ENCODE measurements at places on chromosomes 2 and 18.

DNA sequence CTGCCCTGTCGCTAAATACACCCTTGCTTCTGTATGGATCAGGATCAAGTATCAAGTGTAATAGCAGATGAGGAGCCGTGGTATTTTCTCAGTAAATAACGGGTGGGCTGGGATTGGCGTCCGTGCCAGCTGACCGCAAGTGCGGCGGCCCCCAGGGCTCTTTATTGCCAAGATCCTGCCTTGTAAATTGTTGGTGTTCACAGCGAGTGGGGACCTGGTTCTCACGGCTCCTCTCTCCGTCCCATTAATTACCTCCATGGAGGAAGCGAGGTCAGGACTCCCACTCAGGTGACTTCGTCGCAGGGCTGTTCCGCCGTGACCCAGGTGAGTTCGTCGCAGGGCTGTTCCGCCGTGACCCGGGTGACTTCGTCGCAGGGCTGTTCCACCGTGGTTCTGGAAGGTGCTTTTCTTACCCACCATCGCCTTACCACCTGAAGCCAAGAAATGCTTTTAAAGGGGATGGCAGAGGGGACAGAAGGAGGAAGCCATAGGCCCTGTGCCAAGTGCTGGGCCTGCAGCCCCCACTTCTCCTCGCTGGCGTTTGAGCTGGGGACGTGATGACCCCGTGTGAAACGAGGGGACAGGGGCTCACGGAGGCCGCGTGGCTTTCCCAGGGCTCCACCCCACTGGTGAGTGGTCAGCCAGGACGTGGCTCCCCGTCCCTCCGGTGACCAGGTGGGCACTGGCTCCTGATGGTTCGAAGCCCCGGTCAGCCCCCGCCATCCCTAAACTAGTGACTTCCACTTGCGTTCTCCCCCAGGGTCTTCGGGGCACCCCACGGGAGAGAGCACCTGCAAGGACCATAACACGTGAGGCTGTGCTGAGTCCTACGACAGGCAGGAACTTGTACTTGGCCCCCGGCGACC, 118.4 kb downstream of the TWIST2 start:
- DNase-seq: no peak

DNA sequence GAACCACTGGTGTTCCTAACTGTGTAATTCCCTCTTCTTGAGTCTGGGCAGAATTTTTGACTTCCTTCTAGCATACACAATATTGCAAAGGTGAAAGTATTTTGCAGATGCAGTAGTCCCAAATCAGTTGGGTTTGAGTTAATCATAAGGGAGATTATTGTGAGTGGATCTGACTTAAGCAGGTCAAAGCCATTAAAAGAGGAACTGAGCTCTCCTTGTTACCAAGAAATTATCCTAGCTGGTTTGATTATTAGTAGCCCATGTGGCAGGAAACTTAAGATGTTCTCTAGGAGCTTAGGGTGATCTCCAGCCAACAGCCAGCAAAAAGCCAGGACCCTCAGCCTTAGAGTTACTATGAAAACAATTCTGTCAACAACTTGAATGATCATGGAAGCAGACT, 221.8 kb downstream of the RPIA start:
- no peak for DNase-seq

GRCh38 chr2:71609029-71609428, 155.7 kb downstream of the DYSF start:
- no peak for DNase-seq

DNA sequence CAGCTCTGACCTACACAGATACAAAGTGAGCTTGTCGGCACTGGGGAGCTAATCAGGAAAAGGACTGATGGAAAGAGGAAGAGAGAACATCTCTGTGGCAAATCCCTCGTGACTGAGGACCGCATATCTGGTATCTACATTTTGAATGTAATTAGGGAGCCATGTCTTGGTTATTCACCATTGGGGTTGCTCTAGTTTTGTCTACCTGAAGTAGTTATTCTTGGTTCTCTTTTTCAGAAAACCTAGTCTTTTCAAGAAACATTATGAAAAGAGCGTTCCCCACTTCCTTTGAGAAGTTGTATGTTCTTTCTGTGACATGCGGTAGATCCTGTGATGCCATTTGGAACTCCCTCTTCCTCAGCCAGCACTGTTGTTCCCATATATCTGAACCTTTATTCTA, 104.4 kb downstream of the DOCK10 start:
- DNase-seq: no peak

DNA sequence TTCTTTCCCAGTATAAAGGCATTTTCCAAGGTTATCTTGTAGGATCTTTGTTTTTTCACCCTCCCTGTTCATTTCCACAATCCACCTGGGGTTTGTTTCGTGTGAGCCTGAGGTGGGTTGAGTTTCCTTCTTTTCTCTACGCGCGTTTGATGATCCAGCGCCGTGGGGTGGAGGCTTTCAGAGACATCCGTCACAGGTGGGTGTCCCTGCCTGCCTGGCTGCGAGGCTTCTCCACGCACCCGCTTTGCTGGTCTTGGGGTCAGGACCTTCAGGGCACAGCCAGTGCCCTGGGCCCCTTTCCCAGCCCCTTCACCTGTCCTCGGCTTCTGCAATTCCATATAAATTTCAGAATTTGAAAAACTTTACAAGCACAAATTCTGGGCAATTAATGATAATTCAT, 109.0 kb upstream of the ALKAL2 start:
- DNase-seq: no peak

GRCh38 chr2:2516386-2516785, 185.3 kb upstream of the MYT1L start:
- DNase-seq: no peak

DNA sequence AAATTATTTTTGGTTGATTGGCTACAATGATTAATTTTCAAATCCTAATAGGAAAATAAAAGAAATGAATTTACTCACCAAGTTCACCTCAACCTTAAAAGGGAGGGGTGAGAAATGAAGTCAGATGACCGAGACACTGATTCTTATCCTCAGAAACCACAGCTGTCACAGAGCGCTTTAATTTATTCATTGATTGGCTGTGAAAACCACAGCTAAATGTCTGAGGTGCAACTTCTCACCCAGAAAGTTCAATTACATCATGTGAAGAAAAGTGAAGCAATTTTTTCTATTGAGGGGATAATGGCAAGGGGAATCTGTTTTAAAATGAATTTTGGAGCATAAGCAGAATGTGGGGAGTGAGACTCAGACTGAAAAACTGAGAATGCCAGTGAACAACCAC, 128.4 kb downstream of the RNF152 start:
- DNase-seq: no peak

- no peak for DNase-seq
Measured at GRCh38 chr2:104848526-104848925, 5.4 kb upstream of the POU3F3 start.

DNA sequence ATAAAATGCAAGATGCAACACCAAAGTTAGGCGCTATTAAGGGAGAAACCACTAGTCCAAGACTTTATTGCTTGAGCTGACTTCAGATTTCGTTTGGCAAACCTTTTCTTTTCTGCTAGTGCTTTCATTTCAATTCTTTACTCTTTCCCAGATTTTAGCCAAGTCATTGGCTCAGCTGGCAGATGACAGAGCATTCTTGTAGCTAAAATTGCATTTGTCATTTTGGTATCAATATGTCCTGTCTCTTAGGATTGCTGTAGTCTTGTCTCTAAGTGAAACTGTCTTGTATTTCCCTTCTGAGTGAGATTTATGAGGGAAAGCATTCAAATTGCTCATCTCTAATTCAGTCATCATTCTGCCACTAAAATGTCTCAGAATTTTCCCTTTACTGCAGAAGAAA, 335.1 kb downstream of the METTL4 start:
- no peak for DNase-seq

- DNase-seq: no peak
Measured at GRCh38 chr18:48324651-48325050, 84.5 kb downstream of the ZBTB7C start.

DNA sequence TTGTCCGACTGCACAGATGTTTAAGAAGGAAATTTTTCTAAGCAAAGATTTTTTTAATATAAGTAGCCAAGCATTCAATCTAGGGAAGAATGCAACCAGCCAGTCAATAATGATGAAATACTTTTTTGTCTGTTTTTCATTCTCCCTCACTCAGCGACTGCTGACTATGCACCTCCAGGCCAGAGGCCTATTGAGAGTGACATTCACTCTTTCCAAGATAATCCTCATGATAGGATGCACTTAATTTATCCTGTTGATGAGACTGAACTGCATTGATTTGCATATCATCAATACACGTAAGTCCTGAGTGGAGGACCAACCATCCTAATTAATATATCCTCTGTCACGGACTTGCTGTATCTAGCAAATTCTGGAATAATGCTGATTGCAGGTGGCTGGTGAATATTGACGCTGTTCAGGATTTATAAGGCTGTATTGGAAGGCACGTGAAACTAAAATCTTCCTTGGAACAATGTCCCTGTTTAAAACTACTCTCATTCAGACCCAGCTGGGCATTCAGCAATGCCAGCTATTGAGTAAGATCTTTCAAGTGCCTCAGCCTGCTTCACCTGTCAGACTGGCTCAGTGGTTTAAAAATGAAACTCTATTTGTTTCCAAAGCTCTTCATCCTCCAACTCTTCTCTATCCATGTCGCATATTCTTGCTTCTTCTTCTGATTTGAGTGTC, 142.2 kb downstream of the MAP2 start:
- DNase-seq: no peak

GRCh38 chr2:113133704-113134598, 6.6 kb downstream of the IL1RN start:
- DNase-seq: no peak

DNA sequence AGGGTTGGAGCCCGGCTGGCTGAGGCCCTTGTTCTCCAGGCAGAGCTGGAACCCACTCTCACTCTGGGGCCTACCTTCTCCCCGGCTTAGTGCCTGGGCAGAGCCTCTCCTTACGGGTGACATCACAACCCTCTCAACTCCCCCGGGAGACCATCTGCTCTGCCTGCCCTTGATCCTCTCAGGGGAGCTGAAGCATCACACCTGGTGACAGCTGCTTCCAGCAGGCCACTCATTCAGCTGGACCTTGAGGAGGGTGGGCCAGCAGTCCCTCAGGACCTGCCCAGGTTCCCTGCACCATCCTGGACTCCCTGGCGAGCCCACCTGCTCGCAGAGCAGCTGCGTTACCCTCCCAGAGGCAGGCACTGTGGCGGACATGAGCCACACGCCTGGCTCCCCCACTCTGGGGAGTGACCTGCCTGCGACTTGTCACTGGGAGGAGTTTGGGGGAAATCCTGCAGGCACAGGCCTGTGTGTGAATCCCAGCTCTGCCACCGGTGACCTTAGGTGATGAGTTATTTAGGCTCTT, 13.1 kb downstream of the HS6ST1 start:
- DNase-seq: peak; percentile 52

DNA sequence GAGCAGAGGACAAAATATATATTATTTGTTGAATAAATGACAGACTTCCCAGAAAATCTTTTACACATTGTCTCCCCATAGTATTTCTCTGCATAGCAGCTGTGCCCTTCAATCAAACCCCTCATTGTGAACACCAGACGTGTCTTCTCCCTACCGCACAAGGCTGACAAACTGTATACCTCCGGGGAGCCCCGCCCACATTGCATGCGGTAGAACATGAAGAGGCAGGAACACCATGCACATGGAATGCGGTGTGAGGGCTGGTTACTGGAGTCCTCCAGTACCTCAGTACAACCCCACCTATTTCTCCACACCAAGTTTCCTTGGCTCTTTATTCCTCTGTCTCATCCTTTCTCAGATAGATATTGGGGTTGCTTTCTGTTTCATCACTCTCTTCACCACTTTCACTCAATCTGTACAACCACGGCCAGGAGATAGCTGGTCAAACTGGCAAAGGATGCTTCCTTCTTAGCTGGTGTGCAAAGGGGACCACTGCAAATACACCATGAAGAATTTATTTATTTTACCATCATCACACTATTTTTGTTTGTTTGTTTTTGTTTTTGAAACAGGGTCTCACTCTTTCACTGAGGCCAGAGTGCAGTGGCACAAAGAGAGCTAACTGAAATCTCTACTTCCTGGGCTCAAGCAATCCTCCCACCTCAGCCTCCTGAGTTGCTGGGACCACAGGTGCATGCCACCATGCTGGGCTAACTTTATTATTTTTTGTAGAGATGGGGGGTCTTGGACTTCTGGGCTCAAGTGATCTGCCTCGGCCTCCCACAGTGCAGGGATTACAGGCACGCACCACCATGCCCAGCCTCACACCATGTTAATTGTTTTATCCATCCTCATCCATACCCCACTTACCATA, 2.3 kb upstream of the NBAS start:
- no peak for DNase-seq

DNA sequence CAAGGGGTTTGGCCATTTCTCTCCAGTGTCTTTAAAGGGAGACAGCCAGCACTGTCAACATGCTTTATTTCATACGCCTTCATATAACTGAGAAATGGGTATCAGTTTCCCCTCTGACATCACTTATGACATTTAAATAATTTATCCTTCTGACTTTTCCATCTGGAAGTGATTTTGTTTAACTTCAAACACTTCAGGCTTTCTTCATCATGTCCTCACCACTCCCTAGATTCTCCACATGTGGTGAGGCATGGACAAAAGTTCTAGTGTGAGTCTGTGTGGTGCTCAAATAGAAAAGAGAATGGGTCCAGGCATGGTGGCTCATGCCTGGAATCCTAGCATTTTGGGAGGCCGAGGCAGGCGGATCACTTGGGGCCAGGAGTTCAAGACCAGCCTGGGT, 158.6 kb downstream of the TXNL1 start:
- DNase-seq: no peak

DNA sequence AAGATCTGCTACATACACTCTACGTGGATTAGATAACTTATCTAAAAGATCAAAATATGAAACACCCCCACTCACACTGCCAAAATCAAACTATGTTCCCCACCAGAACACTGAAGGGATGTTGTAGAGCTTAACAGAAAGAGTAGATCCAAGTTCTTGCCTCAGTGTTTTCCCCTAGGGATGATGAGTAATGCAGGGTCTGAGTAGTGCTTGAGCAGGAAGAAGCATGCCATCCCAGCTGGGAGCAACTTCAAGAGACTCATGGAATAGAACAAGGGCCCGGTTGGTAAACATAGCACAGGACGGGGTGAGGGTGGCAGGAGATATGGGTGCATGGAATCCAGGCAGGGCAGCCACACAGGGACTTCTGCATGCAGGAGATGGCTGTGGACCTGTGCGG, 74.3 kb downstream of the SNTG2 start:
- DNase-seq: peak; percentile 49

DNA sequence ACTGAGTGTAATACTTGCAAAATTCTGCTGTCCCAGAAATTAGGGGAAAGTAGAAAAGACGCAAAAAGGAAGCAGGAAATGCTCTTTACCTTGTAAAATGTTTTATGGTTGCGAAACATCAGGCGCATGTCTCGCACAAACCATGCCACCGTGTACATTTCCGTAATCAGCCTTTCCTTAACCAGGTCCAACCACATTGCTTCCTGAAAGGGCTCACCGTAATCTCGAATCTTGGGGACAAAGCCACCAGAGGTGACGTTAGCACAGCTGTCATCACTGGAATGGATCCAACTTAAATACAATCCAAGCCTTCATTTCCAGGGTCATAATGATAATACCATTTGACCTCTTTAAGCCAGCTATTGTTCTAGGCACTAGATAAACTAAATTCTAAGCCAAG, 49.3 kb downstream of the SP110 start:
- DNase-seq: peak; percentile 49

- DNase-seq: no peak
Measured at GRCh38 chr2:161484061-161484460, 68.0 kb downstream of the TBR1 start.

All from cardiac fibroblast (primary cell).